ENCODE measurements at places on chromosomes 4 and X.

DNA sequence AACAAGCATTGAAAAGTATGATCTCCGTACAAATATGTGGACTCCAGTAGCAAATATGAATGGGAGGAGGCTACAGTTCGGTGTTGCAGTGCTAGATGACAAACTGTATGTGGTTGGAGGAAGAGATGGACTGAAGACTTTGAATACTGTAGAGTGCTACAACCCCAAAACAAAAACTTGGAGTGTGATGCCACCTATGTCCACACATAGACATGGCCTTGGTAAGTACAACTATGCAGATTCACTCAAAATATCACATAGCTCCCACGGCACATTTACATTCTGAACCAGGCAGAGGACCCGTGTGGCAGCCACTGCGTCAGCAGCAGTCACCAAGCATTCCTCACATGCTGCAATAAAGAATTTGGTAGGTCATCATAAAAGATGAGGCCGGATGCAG is 41.3 kb downstream of the KLHL5 start:
- peak; percentile 5 for DNase-seq

- DNase-seq, result peak; percentile 33
Measured at GRCh38 chr4:139403462-139403861, 50.5 kb upstream of the RAB33B start.

GRCh38 chr4:89765966-89766365 is 71.0 kb downstream of the SNCA start:
- DNase-seq, result no peak

DNA sequence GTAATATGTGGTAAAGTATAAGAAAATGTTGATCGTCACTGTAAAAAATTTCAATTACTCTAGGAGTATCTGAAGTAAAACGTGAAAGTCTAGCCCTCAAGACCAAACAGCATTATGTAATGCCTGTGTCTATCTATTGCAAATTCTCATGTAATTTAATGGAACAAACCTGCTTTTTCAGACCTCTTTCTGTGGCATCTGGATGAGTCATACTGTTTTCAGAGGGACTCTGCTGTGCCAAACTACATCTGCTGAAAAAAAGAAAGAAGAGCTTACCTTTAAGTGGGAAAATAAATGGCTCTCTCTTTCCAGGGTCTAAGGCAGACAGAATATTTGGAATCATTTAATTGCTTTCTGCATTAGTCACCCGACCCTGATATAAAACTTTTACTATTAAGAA is 89.8 kb upstream of the ARMCX2 start:
- no peak for DNase-seq

- no peak for DNase-seq
Measured at GRCh38 chr4:55029821-55030503, 95.4 kb downstream of the KDR start.

GRCh38 chrX:124217304-124218251 is 114.9 kb upstream of the TEX13D start:
- DNase-seq, result no peak

DNA sequence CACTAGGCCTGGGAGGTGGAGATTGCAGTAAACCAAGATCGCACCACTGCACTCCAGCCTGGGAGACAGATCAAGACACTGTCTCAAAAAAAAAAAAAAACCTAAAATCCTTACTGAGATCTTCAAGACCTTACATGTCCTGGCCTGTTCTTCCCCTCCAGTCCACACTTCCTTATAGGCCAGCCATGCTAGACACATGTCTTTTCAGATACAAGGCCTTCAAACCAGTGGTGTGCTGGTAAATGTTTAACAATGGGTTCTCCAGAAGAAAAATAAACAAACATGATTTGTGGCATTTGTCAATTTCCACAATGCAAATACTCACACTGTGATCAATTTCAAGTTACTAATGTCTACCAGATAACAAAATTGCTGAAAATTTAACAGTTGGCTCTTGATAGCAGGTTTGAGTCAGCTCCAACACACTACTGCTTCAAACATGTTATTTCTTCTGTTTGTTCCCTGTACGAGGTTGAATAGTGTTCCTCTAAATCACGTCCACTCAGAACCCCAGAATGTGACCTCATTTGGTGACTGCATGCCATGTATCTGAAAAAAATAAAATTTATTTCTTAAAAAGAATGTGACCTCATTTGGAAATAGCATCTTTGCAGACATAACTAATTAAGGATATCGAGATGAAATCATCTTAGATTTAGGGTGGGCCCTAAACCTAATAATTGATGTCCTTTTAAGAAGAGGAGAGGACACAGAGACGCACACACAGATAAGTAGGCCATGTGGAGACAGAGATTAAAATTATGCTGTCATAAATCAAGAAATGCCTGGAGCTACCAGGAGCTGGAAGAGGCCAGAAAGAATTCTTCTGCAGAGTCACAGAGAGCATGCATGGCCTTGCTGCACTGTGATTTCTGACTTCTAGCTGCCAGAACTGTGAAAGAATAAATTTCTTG is 144.4 kb downstream of the ZNF674 start:
- DNase-seq, result no peak

GRCh38 chr4:87281603-87282002 is 41.1 kb downstream of the HSD17B13 start:
- DNase-seq, result no peak

GRCh38 chrX:54865208-54865607 is 55.4 kb upstream of the TRO start:
- no peak for DNase-seq

- no peak for DNase-seq
Measured at GRCh38 chr4:47451657-47452056, 11.8 kb downstream of the COMMD8 start.

- no peak for DNase-seq
Measured at GRCh38 chr4:17324386-17324830, 187.5 kb downstream of the QDPR start.
